Stimulated activated CD4-positive, alpha-beta T cell treated with anti-CD3 and anti-CD28 coated beads, TNF-alpha, amount 100 ng/mL, for 4 hours (primary cell): ENCODE measurements at places on chromosomes 16 and 17.

- no peak for DNase-seq
Observed at GRCh38 chr17:3989041-3989886, 25.0 kb upstream of the ATP2A3 start.

GRCh38 chr16:79885320-79885719, 284.8 kb upstream of the MAF start:
- DNase-seq: no peak

- no peak for DNase-seq
Observed at GRCh38 chr16:85736921-85737320, 14.0 kb downstream of the C16orf74 start.

- no peak for DNase-seq
Observed at GRCh38 chr16:11152677-11153331, 103.2 kb downstream of the SOCS1 start.
